ENCODE measurements at places on chromosomes 5 and 9.

- peak; percentile 8 for DNase-seq
Observed at GRCh38 chr9:74122661-74123060, 374.5 kb upstream of the RORB start.

DNA sequence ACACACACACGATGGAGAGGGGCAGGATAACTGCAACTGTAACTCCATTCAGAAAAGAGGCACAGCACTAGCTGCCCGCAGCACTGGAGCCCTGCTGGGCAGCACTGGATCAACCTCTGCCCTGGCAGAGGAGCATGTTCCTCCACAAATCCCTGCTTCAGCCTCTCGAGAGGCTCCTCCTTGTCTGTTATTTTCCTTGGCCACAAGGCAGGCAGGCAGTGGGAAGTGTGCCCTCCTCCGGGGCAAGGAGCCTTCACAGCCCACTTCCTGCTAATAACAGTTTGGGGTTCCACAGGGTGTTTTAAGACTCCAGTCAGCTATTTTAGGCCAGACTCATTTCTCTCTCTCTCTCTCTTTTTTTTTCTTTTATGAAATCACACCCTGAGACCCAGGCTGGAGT, 11.8 kb downstream of the FXN start:
- no peak for DNase-seq

- DNase-seq, result no peak
Observed at GRCh38 chr5:127280491-127281220, 9.9 kb upstream of the MEGF10 start.

GRCh38 chr5:151449839-151450238, 2.4 kb downstream of the SLC36A1 start:
- no peak for DNase-seq
